ENCODE measurements at places on chromosomes 3 and 15. TPM values are rescaled to one million over a fixed set of nuclear protein-coding genes. Genes with fewer than 3 reads are reported as not detected.

CSPG4 gene
- 70.7 TPM for total RNA-seq

POC1A gene
- total RNA-seq = 21.1 TPM

GHRL gene
- total RNA-seq = not detected

CCR2 gene
- total RNA-seq = not detected

Data from regular cardiac myocyte (primary cell).